ENCODE measurements at places on chromosomes 12 and 14.

DNA sequence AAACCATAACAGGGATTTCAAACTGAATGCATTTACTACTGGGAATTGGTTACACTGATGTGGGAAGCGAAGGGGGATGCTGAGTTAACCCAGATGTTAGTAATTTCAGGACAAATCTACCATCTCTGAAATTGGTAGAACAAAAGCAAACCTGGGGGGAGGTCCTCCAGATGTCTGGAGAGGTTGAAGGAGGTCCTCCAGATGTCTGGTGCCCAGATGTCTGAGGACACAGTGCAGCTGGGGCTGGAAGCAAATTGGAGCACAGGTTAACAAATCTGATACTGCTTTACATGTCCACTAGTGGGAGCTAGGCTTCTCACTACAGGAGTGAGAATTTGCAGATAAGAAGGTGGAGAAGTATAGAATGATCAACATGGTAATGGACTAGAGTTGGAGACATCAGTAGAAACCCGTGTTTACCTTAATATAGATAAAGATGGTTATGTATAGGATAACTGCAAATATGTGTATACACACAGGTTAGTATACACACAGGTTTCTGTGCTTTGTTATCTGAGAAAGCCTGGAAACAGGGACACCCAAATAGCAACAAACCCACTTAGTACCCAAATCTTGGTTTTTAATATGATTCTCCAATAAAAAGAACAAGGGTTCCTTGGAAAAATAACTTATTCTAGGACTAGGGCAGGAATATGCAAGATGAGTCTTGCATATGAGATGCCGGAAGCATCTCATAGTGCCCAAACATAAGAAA, 162.5 kb downstream of the C12orf50 start:
- DNase-seq = no peak

GRCh38 chr12:61490526-61491498, 769.4 kb upstream of the USP15 start:
- DNase-seq = no peak

GRCh38 chr12:51098611-51099010, 15.2 kb upstream of the CSRNP2 start:
- DNase-seq = no peak

DNA sequence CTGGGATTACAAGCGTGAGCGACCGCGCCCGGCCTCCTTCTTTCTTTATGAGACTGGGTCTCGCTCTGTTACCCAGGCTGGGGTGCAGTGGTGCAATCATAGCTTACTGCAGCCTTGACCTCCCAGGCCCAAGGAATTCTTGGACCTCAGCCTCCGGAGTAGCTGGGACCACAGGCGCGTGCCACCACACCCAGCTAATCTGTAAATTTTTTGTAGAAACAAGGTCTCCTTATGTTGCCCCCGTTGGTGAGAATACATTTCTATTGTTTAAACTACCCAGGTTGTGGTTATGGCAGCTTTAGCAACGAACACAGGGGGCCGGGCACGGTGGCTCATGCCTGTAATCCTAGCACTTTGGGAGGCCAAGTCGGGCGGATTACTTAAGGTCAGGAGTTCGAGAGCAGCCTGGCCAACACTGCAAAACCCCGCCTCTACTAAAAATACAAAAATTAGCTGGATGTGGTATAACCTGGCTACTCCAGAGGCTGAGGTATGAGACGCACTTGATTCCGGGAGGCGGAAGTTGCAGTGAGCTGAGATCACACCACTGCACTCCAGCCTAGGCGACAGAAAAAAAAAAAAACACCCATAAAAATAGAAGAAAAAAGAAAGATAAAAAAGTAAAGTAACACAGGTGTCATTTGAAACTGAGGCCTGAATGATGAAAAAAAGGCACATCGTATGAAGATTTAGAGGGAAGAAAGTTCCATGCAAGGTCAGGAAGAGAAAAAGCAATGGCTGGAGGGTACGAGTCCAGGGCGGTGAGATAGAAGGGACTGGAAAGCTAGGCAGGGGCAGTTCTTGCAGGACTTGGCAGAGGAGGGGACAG, 977 bp upstream of the TMEM120B start:
- no peak for DNase-seq

GRCh38 chr14:56273951-56274350, 155.7 kb downstream of the PELI2 start:
- no peak for DNase-seq
